ENCODE measurements at places on chromosomes 16 and 17.

- no peak for DNase-seq
These were observed 15.4 kb downstream of the SMTNL2 start for GRCh38 chr17:4599505-4600281.

- no peak for DNase-seq
These were observed 17.2 kb downstream of the MRC2 start for GRCh38 chr17:62644487-62645173.

GRCh38 chr16:24652803-24653202, 76.6 kb upstream of the TNRC6A start:
- DNase-seq, result no peak

DNA sequence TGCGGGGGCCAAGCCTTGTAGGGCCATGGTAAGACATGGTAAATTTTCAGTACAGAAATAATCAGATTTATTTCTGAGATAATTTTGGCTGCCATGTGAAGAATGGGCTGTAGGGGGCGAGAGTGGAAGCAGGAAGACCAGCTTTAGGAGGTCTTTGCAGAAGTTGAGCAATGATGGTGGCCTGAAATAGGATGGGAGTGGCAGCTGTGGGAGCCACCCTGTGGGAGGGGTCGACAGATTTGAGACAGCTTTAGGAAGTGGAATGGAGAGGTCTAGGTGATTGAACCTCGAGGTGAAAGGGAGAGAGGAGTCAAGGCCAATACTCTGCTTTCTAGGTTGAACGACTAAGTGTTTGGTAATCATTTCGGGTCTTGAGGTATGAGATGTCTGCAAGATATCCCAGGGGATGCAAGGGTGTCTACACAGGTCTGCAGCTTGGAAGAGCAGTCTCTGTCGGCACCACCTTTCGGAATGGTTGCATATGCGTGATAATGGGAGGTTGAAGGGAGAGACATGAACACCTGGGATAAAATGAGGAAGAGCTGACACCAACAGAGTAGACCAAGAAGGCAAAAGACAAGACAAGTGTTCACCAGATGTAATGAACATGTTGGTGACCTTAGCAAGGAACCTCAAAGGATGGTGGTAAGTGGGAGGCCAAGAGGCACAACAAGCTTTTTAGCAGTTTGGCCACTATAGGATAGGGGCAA, 4.2 kb upstream of the ATXN7L3 start:
- peak; percentile 50 for DNase-seq

- no peak for DNase-seq
These were observed 4.7 kb upstream of the TGFB1I1 start for GRCh38 chr16:31467151-31467773.

DNA sequence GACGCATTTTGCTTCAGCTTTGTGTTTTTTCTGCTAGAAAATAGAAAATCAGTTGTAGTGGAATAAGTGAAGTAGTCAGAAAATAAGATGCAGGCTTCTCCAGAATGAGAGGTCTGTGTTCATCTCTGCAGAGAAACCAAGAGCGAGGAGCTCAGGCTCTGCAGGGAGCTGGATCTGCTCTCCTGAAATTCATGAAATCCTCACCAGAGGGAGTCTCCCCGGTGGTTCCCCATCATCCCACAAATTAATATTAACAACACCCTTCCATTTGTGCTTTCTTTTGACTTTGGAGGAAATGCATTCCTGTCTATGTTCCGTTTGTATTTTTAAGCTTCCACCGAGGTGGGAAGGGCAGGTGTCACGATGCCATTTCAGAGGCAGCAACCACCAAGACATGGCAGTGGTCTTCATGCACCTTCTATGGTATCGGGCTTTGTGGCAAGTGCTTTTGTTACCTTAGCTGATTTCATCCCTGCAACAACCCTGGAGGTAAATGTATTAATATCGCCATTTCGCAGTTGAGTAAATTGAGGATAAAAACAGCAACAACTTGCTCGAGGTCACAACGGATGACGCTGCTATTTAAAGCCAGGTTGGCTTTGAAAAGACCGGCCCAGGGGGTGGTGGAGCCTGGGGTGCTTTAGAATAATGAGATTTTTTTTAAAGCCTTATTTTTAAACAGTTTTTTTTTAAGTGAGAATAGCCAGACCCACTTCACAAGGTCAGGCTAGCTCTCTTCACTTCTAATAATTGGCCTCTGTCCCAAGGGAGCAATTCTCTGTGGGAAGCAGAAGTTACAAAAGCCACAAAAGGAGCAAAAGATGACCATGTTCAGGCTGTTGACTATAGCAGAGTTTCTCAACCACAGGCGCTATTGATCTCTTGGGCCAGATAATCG, 367.6 kb upstream of the ERCC4 start:
- DNase-seq, result no peak

- no peak for DNase-seq
These were observed at the start of gene C16orf74 for GRCh38 chr16:85750827-85751697. C16orf74 (minus strand) TSS chr16:85751096; CDS start chr16:85735217, 15,879 bp downstream.

DNA sequence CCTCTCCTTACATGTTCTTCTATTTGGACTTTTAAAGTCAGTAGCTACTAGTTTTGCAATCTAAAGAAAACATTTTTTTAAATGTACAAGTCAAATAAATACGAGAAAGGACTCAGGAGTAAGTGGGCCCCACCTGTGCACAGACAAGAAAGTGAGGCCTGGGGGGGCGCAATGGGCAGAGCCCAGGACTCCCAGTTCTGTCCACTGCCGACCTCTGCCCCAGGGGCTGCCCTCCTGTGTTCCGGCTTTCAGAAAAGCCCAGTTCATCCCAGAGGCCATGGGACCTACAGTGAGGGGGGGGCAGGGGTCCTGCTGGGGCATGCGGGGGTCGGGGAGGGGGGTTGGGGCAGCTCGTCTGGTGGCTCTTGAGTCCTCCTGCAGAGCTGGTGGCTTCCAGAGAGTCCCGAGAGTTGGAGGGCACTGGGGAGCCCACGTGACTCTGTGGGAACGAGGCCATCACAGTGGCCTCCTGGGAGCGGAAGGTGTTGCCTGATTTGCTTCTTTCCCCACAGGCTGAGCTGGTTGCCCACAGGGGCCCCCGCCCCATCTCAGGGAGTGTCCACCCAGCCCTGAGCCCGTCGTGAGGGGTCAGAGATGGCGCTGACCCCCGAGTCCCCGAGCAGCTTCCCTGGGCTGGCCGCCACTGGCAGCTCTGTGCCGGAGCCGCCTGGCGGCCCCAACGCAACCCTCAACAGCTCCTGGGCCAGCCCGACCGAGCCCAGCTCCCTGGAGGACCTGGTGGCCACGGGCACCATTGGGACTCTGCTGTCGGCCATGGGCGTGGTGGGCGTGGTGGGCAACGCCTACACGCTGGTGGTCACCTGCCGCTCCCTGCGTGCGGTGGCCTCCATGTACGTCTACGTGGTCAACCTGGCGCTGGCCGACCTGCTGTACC, 2.4 kb downstream of the UTS2R start:
- no peak for DNase-seq

DNA sequence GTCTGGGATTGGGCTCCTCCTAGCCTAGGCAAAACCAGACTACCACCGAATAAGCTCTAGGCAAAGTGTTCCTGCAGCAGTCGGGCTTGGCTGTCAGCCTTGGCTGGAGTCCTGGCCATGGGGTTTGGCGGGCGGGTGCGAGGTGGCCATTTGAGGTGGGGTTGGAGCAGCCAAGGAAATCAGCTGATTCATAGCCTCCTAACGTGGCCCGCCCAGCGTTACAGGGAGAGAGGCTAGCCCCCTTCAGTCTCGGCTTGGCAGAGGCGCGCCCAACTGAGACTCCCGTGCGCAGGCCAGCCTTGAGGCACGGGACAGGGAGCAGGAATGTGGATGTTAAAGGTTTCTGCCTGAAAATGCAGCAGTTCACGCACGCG, 1.9 kb downstream of the PMP22 start:
- DNase-seq, result no peak

DNA sequence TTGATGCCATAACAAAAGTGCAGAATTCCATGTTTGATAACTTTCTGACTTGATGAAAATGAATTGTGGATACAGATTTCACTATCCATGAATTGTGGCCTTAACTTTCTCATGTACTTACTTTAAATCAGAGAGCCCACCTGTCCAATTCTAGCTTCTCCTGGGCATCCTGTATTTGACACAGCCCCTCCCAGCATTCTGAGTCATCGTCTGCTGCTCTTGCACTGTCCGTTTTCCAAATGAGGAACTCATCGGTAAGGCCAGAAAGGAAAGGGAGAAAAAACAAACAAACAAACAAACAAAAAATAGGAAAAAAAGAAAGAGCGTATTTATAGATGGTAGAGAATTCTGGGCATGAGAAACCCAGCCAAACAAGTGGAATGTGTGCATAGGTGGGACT, 361.6 kb downstream of the WWOX start:
- no peak for DNase-seq

DNA sequence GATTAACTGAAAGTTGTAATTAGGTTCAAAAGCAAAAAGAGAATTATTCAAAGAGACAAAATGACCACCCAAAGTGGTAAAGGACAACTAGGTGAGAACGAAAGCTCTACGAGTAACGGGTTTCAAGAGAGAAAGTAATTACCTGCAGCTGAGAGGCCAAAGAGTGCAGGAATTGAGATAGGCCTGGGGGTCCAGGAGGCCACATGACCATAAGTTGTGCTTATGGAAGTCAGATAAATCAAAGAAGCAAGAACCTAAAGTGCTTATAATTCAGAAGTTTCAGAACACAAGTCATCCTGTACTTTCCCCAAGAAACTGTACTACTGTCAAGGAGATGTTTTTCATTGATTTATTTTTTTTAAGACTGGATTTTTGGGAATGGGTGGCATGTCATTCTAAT, 91.1 kb downstream of the TANGO6 start:
- no peak for DNase-seq

- DNase-seq, result no peak
These were observed 6.3 kb downstream of the SGCA start for GRCh38 chr17:50172130-50172529.

- no peak for DNase-seq
These were observed 22.2 kb downstream of the SLC43A2 start for GRCh38 chr17:1606352-1606985.

GRCh38 chr16:26175944-26176343, 484.2 kb downstream of the HS3ST4 start:
- no peak for DNase-seq

DNA sequence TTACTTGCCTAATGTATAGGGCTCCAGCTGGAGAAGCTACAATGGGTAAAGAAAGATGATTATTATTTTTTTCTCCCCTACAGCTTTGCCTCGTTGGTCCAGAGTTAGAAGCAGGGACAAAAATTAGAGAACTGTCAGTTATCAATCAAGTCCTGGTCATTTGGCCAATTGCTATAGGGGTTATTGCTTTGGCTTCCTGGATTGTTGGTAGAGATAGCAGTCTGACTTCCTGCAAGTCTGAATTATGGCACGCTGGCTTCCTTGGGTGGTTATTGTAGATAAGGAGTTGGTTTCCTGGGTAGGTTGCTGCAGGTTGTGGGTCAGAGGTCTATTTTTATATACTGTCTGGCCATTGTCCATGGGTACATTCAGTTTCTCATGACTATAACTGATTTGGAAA, 84.7 kb upstream of the ELAC2 start:
- DNase-seq, result no peak

- DNase-seq, result no peak
These were observed 965 bp upstream of the TMC6 start for GRCh38 chr17:78129351-78130089.

DNA sequence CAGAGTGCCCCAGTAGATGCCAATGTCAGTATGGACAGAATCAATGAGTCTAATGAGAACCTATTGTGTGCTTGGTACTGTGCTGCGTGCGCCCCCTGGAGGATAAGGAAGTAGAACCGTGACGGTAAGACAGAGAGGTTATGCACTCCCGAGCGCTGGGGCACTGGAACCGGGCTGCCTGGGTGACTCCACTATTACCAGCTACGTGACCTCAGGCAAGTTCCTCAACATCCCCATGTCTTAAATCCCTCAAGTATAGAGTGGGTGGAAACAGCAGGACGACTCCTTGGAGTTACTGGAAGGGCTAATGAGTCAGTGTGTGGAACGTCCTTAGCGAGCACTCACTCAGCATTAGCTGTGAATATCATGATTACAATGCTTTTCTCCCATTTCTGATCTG, 16.2 kb downstream of the CHST4 start:
- peak; percentile 57 for DNase-seq

DNA sequence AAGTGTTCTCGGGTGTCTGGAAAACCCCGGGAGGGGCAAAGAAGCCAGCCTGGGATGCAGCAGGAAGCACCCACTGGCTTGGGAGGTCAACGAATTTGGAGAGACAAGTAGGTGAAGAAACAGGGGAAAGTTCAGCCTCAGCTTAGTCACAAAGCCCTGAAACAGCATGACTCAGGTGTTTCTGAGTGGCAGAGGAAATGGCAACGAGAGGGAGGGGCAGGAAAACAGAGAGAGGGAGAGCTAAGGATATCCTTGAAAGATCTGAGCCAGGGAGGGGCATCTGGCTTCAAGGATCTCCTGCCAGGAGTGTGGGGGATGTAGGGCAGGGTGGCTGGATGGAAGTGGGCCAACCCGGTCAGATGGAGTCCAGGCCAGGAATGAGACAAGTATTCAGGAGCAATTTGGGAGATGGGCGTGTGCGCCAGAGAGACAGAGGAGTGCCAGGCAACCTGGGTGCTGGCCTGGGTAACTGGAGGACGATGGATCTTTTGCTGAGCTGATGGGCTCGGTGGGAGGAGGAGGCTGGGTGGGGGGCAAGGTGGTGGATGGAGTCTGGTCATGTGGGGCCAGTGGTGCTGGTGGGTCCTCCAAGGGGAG, 27.2 kb downstream of the ABCC3 start:
- no peak for DNase-seq

DNA sequence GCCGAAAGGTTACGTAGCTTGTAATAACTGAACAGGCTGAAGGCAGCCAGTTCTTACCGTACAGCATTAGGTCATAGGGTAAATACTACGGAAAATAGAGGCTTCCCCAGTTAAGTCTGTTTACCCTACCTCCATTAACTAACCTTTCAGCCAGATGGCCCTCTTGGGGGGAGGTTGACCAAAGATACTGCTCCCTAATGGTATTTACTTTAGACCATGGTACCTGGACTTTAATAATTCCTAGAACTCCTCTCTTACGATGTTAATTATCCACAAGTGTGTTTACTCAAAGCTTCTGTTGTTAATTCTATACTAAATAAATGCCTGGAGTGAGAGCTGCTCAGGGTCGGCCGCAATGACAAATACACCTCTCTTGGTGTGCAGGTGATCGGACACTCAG, 9.8 kb upstream of the ADAT1 start:
- DNase-seq, result no peak

- no peak for DNase-seq
These were observed 1.2 kb downstream of the CBX2 start for GRCh38 chr17:79779084-79779529.

DNA sequence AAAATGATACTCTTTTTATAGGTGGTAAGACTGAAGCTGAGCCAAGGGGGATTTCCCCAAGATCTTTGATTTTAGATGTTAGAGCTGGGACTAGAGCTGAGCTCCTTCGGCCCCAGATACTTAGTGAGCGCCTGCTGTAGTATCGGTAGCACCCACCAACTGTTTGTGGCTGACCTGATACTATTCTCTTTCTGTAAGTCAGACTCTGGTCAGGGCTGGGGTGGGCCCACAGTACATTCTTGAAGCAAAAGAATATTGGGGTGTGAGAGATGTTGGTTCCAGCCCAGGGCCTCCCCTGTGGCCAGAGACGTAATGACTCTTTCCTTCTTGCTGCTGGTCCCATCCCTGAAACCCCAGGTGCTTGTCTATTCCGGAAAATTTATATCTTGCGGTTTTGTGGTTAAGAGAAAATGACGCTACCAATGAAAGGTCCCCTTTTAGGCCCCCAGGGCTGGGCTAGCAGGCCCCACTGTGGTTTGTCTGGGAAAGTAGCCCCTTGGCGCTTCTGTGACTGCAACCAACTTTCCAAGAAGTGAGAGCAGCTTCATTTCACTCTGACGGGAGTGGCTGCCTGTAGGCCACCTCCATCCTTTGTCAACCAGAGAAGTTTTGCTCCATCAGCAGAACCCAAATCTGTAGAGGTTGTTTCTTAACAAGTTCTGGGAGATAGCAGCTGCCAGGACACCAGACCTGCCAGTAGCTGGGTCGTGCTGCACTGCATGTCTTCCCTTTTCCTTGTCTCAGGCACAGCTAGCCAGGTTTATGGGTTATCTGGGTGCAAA, 86.4 kb upstream of the LGALS9 start:
- no peak for DNase-seq

Measured in activated CD8-positive, alpha-beta memory T cell treated with anti-CD3 and anti-CD28 coated beads, Interleukin-2, amount 50 U/mL, for 4 hours (primary cell).